ENCODE measurements at places on chromosomes 1 and 21.
A peak's percentile ranks its signal among the peaks of the same experiment; 100 is the strongest.

DNA sequence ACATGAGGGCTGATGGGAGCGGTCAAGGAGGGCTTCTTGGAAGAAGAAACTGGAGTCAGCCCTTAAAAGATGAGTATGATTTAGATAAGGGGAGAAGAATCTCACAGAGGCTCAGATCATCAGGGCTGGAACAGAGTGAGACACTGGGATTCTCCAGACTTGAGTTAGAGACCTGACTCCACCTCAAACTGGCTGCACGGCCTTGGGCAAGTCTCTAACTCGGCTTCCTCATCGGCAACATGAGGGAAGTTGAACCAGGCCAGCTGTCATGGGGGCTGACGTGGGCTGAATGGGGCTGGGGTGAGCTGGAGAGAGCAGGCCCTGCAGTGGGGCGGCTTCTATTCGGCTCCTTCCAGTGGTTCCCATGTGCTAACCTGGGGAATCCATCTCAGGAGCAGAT lies 2.5 kb downstream of the C1QC start:
- DNase-seq: no peak

GRCh38 chr1:176159993-176160392 lies 47.1 kb downstream of the COP1 start:
- no peak for DNase-seq

DNA sequence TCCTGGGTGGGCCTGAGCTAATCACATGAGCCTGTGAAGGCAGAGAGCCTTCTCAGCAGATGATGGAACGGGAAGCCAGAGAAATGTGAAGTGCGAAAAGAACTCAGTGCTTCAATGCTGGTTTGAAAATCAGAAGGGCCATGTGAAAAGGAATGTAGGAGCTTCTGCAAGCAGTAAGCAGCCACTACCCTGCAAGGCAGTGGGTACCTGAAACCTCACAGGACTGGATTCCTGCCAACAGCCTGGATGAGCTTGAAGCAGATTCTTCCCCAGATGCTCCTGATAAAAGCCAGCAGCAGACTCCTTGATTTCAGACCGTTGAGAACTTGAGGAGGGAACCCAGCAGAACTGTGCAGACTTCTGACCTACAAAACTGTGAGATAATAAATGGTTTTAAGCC lies 158.6 kb downstream of the SYT2 start:
- no peak for DNase-seq

GRCh38 chr1:171420810-171421209 lies 64.5 kb upstream of the PRRC2C start:
- DNase-seq: no peak

DNA sequence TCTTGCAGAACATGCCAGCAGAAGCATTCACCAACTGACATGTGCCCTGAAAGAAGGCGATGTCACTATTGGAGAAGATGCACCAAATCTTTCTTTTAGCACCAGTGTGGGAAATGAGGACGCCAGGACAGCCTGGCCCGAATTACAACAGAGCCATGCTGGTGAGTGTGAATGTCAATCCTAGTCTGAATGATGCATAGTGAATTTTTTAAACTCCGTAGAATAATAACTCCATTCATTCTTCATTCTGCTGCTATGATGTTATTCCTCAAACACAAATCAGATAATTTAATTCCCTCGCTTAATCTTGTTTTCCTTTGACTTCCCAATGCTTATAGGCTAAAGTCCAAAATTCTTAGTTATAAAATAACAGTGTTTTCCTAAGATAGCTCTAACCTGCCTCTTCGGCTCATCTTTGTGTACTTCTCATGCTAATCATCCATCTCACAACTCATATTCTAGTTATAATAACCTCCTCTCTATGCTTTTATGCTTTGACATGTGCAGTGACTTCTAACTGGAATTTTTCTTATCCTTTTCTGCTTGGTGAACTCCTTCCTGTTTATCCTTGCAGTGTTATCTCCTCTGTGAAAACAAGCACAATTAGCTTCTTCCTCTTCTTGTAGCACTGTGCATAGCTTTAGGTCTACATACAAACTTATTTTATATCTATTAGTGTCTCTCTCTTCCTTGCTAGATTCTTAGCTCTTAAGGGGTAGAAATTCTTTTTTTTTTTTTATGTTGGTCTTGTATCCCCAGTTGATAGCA lies 14.4 kb downstream of the SDCCAG8 start:
- no peak for DNase-seq

GRCh38 chr21:42426424-42426823 lies 22.7 kb downstream of the UBASH3A start:
- no peak for DNase-seq

DNA sequence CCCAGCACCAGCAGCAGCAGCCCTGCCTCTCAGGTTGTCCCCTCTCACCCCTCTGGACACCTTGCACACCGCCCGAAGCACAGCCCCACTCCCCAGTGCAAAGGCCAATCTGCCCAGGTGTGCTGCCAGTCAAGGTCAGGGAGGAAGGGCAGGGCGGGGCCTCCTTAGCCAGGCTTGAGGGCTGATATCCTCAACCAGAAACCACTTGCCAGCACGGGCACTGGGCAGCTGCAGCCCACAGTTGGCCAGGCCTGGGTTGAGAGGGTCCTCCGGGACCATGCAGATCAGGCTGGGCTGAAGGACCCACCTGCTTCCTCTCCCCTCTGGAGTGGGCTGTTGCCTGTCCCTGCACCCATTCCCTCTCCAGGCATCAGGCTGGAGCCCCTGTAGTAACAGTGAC lies 588.3 kb downstream of the NPHP4 start:
- DNase-seq: no peak

DNA sequence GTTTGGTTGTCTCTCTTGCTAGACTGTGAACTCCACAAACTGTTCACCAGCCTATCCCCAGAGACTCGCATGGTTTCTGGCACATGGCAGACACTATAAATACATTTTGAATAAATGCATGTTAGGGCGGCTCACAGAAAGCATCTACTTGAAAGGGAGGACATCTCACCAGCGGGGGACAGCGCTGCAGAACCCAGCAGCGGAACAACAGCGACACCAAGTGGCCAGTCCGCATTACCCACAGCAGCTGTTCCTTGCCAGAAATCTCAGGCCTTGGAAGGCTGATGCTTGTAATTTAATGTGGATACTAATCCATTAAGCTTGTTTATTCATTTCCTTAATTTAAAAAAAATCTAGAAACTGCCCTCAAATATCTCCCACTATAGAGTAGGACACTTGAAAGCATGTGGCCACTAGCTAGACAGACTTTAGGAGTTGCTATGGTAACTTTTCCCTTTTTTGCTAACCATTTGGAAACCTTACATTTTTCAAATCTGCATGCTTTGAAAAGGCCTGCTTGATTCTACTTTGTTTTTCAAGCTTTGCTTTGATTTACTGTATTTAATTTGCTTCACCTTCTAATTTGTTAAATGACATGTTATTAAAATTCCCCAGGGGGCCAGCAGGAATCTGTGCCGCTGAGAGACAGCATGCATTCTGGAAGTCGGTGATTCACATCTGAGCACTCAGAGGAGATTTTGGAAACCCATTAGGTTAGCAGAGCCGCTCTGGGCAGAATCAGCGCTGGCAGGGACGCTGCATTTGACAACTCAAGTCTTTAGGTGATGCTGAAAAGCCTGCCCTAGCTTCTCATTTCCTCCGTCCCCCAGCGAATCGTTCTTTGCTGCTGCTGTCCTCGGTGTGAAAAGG lies 63.5 kb upstream of the SSX2IP start:
- DNase-seq: peak; percentile 55

- no peak for DNase-seq
These were observed 5.1 kb upstream of the CSRP1 start for GRCh38 chr1:201511941-201512539.

DNA sequence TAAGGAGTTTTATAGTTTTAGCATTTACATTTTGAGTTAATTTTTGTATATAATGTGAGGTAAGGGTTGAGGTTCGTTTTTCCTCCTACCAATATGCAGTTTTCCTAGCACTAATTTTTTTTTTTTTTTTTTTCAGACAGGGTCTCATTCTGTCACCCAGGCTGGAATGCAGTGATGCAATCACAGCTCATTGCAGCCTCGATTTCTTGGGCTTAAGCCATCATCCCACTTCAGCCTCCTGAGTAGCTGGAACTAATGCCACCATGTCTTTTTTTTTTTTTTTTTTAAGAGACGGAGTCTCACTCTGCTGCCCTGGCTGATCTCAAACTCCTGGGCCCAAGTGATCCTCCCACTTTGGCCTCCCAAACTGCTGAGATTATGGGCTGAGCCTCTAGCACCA lies 2.5 kb upstream of the UBASH3A start:
- no peak for DNase-seq

DNA sequence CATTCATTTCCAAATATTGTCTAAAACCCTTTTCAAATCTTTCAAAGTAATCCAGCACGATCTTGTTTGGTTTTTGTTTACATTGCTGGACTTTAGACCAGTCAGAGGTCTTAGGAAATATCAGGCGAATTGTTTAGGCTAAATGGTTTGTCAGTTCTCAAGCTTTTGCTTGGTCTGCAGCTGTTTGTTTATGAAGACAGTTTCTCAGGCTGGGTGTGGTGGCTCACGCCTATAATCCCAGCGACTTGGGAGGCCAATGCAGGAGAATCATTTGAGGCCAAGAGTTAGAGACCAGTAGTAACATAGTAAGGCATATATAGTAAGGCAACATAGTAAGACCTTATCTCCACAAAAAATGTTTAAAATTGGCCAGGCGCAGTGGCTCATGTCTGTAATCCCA lies 77.5 kb downstream of the DNTTIP2 start:
- no peak for DNase-seq
